Hematopoietic multipotent progenitor cell treated with erythropoietin and hydrocortisone succinate and interleukin-3 and kit ligand, for 15 days (in vitro differentiated cells): ENCODE measurements at places on chromosomes 5 and 9.

DNA sequence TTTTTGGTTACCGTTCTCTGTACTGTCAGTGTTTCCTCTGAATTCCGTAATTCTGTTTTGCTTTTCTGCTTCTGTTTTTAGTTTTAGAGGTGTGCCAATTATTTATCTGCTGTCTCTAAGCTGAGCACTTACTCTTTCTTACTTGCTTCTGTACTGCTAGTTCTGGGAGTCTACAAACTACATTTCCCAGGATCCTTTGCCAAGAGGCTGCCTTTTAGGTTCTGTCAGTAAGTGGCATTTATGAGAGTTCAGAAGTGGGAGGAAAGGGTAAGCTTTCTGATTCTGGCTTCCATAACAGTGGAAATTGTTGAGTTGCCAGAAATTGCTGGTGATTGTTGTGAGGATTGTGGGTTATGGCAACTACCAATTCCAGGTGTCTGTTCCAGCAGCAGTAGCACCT lies 102.4 kb downstream of the OSTF1 start:
- no peak for DNase-seq

DNA sequence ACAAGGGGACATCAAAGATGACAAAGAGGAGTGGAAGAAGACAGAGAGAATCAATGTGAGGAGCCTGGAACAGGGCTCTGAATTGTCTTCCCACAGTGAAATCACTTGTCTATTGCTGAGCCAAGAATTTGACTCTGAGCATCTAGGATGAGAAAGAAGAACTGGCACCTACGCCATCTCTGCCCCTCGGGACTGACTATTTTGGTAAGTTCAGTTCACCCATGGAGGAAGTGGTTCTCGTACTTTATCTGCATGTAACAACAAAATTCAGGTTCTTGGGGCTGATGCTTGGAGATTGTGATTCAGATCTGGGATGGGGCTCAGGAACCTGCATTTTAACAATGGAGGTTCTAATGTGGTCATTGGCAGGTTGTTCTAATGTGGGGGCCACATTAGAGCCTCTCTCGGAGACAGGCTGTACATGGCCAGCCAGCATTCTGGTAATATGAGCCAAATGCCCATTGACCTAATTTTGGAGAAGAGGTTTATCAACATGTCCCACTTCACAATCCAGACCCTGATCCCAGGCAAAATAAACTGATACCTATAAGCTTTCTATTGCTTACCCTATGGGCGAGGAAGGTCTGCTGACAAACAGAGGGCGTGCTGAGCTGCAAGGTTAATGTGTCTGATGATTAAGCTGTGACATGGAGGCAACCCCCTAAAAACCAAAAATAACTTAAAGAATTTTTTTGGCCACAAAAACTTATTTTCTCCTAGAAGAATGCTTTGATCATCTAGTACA lies 2.7 kb upstream of the IL12B start:
- DNase-seq, result no peak

GRCh38 chr9:91814753-91815152 lies 135.3 kb downstream of the ROR2 start:
- DNase-seq, result no peak

GRCh38 chr5:111757355-111758283 lies 625 bp upstream of the NREP start:
- DNase-seq, result peak; percentile 78

- no peak for DNase-seq
Measured at GRCh38 chr5:40089269-40089668, 590.4 kb upstream of the PTGER4 start.

DNA sequence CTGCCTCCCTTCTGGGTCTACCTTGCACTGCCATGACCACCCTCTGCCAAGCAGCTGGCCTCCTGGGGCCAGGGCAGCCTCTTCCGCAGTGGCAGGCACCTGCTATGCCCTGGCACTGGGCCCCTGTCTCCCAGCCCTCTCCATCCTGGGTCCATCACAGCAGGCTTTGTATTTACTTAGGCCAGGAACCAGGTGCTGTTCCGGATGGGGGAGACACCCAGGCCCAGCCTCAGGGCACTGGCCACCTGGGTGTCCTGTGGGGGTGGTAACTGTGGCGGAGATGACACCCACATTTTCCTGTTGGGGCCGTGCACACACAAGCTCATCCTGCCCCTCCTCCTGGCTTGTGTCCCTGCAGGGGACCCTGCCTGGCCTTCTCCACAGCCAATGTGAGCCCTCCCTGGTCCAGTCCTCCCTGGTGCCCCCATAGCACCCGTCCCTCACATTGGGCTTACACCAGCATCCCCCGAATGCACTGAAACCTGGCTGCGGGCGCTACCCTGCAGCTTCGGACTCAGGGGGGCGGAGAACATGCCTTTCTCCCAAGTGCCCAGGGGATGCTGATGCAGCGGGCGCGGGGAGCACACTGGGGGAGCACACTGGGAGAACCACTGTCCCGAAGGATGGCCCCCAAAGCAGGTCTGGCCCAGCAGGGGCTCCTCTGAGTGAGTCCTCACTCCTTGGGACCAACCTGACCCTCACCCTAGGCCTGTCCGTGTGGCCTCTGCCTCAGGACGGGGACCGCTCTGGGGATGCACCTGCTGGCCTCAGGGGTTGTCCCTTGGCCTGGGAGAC lies 17.9 kb downstream of the FAM163B start:
- DNase-seq, result no peak

- no peak for DNase-seq
Measured at GRCh38 chr9:1052365-1053281, 2.5 kb downstream of the DMRT2 start.
